Activated B cell treated with CpG ODN at 0.5 μM for 24 hours (primary cell): ENCODE measurements at places on chromosomes 12 and 14.

DNA sequence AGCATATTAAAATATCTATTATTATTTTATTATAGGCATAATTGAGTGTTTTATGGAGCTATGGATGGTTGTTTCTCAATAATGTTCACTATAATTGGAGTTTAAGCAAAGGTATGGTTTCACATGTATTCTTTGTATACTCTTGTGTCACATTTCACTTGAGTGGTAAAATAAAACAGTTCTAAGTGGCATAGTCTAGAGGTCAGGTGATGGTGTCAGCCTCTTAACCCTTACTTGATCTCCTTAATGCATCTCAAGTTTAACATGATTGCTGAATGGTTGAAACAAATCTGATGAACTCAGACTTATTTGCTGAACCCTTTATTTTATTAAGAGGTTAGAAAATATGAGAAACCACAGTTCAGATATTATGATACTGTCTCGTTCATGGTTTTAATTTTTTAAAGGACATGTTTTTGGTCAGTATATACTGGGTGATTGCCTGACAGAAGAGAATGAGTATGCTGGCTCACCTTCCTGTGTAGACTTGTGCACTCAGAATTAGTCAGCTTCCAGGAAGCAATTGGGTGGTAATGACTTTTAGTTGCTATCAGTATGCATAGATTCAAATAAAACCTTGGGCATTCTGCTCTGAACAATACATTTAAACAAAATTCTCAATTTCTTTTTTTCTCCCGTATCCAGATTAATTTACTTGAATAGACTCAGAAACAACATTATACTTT is 464.6 kb downstream of the PCNX1 start:
- H3K36me3 ChIP-seq = peaks cover 14% of the 10 kb centered on the region
- H3K4me1 ChIP-seq = peaks cover 42% of the 10 kb centered on the region
- H3K27me3 ChIP-seq = no peaks in the 10 kb centered on the region

- DNase-seq = no peak
- no peak overlapping the region for H3K4me3 ChIP-seq
- H3K27ac ChIP-seq = no peak overlapping the region
- H3K36me3 ChIP-seq = no peaks in the 10 kb centered on the region
Measured at GRCh38 chr12:51749206-51749985, 99.1 kb downstream of the FIGNL2 start.

DNA sequence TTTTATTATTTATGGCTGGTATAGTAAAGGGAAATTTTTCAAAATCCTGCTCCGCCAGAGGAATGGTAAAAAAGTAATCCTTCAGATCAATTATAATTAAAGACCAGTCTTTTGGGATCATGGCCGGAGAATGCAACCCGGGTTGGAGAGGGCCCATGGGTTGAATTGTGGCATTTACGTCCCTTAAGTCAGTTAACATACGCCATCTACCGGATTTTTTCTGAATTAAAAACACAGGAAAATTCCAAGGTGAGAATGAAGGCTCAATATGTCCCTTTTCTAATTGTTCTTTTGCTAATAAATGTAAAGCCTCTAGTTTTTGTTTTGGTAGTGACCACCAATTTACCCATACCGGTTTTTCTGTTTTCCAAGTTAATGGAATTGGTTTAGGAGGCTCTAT is 602.8 kb downstream of the ALG10 start:
- no peak overlapping the region for H3K4me3 ChIP-seq
- DNase-seq = no peak
- H3K4me1 ChIP-seq = no peaks in the 10 kb centered on the region
- H3K27me3 ChIP-seq = no peaks in the 10 kb centered on the region
- no peak overlapping the region for H3K27ac ChIP-seq

GRCh38 chr14:75268633-75269550 is 9.7 kb upstream of the FOS start:
- H3K27me3 ChIP-seq = peaks cover 1% of the 10 kb centered on the region
- H3K4me3 ChIP-seq = no peak overlapping the region
- no peaks in the 10 kb centered on the region for H3K36me3 ChIP-seq
- DNase-seq = no peak
- peaks cover 11% of the 10 kb centered on the region for H3K4me1 ChIP-seq
- H3K27ac ChIP-seq = no peak overlapping the region

- no peak overlapping the region for H3K27ac ChIP-seq
- H3K4me1 ChIP-seq = peaks cover 4% of the 10 kb centered on the region
- H3K4me3 ChIP-seq = no peak overlapping the region
- H3K36me3 ChIP-seq = no peaks in the 10 kb centered on the region
Measured at GRCh38 chr14:104091061-104091926, 5.8 kb downstream of the ASPG start.

DNA sequence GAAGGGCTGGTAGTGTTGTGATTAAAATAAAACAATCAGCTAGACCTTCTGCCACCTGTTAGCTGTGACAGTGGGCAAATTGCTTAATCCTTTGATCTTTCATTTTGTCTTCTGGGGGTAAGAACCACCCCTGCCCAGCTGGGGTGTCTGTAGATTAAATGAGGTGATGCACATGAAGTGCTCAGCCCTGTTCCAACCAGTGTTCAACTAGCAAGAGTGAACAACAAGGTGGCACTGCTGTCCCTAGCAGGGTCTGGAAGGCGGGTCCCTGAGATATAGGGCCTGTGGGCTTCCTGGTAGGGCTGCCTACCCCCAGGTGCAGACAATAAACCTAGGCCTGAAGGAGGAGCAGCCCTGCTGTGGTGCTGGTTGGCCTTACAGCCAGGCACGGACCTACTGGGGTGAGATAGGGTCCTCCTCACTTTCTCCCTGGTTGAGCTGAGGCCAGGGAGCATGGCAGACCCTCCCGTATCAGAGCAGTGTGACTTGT is 60.6 kb downstream of the ARL6IP4 start:
- no peak for DNase-seq
- H3K27ac ChIP-seq = no peak overlapping the region

DNA sequence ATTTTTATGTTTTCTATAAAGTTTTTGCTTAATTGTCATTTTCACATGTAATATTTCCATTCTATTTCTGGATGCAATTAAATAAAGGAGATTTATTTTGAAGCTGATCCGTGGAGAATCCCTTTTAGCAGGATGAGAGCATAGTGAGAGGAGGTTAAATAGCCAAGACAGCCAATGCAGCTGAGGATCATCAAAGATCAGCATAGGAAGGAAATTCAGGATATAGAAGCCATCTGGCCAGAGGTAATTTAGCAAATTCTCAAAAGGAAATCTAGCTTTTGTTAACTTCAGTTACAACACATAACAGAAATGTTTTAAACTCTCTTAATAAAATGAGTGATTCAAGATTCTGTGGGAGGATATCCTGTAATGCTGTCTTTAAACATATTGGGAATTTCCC is 122.8 kb upstream of the PDE3A start:
- H3K4me1 ChIP-seq = no peaks in the 10 kb centered on the region
- no peaks in the 10 kb centered on the region for H3K27me3 ChIP-seq
- H3K36me3 ChIP-seq = no peaks in the 10 kb centered on the region
- no peak for DNase-seq
- H3K27ac ChIP-seq = no peak overlapping the region
- H3K4me3 ChIP-seq = no peak overlapping the region

DNA sequence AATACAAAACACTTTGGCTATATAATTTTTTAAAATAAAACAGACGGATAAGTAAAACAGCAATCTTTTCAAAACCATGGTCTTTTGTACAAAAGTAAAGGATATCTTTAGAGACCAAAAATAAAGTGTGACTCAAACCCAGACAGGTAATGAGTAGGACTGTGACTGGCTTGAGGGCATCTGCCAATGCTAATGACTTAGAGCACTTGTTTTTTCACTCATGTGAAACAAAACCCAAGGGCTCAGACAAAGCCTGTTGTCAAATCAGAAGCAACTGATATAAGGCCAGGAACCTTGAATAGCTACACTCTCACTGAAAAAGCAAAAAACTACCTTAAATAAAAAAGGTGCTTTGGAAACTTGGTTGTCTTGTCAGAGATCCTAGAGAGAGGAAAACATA is 357.4 kb downstream of the TMEM117 start:
- H3K27me3 ChIP-seq = no peaks in the 10 kb centered on the region
- no peak for DNase-seq
- no peak overlapping the region for H3K27ac ChIP-seq
- H3K36me3 ChIP-seq = no peaks in the 10 kb centered on the region
- H3K4me1 ChIP-seq = no peaks in the 10 kb centered on the region

- peaks cover 18% of the 10 kb centered on the region for H3K4me1 ChIP-seq
- no peaks in the 10 kb centered on the region for H3K27me3 ChIP-seq
- no peak for DNase-seq
- no peaks in the 10 kb centered on the region for H3K36me3 ChIP-seq
- H3K27ac ChIP-seq = no peak overlapping the region
- H3K4me3 ChIP-seq = no peak overlapping the region
Measured at GRCh38 chr14:75486318-75486717, 36.0 kb upstream of the BATF start.

- H3K4me1 ChIP-seq = no peaks in the 10 kb centered on the region
- DNase-seq = no peak
- no peaks in the 10 kb centered on the region for H3K36me3 ChIP-seq
Measured at GRCh38 chr14:104361101-104361591, 218.4 kb upstream of the C14orf180 start.

DNA sequence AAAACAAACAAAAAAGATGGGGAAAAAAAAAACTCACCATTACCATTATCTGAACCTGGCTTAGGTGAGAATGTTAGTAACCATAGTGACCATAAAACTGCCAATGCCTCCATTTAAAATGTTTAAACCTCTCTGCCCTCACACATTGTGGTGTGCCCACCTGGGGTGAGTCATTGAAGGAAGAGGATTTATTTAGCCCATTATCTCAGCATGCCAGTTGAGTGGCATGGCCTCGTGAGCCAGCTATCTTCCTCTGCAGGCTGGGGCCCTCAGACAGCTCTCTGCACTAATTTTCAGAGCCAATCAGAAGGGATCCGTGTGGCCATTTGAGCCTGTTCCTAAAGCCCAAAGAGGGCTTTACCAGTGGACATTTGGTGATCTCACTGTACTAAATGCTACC is 81.8 kb upstream of the CCDC198 start:
- peaks cover 2% of the 10 kb centered on the region for H3K27me3 ChIP-seq
- H3K36me3 ChIP-seq = no peaks in the 10 kb centered on the region
- H3K4me3 ChIP-seq = no peak overlapping the region
- no peak overlapping the region for H3K27ac ChIP-seq
- no peaks in the 10 kb centered on the region for H3K4me1 ChIP-seq

GRCh38 chr14:33455654-33456345 is 495.1 kb downstream of the EGLN3 start:
- no peak overlapping the region for H3K4me3 ChIP-seq
- no peaks in the 10 kb centered on the region for H3K36me3 ChIP-seq
- H3K27ac ChIP-seq = no peak overlapping the region
- peaks cover 2% of the 10 kb centered on the region for H3K4me1 ChIP-seq
- DNase-seq = no peak

DNA sequence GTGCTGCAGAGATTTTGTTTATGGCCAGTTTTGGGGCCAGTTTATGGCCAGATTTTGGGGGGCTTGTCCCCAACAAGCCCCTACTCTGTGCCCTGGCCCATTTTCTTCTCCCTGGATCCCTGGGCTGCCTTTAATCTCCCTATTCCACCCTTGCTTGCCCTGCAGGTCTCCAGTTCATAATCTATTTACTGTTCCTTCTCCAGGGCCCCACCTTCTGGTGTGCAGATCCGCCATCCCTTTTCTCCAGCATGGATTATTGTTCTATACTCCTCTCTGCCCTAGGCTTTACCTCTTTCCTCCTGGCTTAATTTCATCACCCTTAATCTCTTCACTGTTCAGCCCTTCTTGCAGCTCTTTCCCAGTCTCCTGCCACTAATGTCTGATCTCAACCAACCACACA is 26.0 kb upstream of the NUDT4 start:
- H3K4me1 ChIP-seq = no peaks in the 10 kb centered on the region
- no peaks in the 10 kb centered on the region for H3K27me3 ChIP-seq
- no peaks in the 10 kb centered on the region for H3K36me3 ChIP-seq
- no peak overlapping the region for H3K27ac ChIP-seq
- DNase-seq = no peak

GRCh38 chr12:116153983-116154382 is 123.5 kb downstream of the MED13L start:
- H3K4me3 ChIP-seq = no peak overlapping the region
- H3K36me3 ChIP-seq = no peaks in the 10 kb centered on the region
- H3K27me3 ChIP-seq = no peaks in the 10 kb centered on the region
- H3K4me1 ChIP-seq = peaks cover 75% of the 10 kb centered on the region
- DNase-seq = no peak
- no peak overlapping the region for H3K27ac ChIP-seq

DNA sequence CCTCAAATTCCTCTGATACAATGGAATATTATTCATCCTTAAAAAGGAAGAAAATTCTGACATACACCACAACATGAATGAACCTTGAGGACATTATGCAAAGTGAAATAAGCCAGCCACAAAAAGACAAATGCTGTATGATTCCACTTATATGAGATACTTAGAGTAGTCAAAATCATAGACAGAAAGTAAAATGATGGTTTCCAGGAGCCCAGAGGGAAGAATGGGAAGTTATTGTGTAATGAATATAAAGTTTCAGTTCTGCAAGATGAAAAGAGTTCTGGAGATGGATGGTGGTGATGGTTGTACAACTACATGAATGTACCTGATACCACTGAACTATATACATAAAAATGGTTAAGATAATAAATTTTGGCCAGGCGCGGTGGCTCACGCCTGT is 18.3 kb downstream of the VWF start:
- no peaks in the 10 kb centered on the region for H3K36me3 ChIP-seq
- H3K27ac ChIP-seq = no peak overlapping the region
- no peak overlapping the region for H3K4me3 ChIP-seq
- no peak for DNase-seq
- H3K27me3 ChIP-seq = peaks cover under 1% of the 10 kb centered on the region
- H3K4me1 ChIP-seq = peaks cover 4% of the 10 kb centered on the region

GRCh38 chr14:61696753-61697318 is 1.5 kb downstream of the HIF1A start:
- H3K4me1 ChIP-seq = peaks cover 52% of the 10 kb centered on the region
- no peaks in the 10 kb centered on the region for H3K27me3 ChIP-seq
- no peak for DNase-seq
- peak overlapping the region; percentile 95 for H3K27ac ChIP-seq
- H3K4me3 ChIP-seq = peak overlapping the region; percentile 97

DNA sequence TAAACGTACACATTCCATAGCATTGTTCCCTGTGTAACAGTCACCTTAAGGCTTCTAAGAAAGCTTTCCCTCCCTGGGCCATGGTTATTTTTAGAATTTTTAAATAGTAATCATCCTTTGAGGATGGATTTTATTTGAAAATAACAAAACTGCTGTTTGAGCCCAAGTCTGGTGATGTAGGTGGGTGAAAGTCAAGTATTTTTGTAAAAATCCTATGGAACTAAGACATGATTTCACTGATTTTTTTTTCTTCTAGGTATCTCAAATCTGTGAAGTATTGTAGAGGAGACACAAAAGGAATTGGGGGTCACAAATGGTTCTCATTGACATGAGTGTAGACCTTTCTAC is 1.4 kb downstream of the ISCU start:
- DNase-seq = no peak
- H3K27ac ChIP-seq = peak overlapping the region; percentile 90
- peaks cover 75% of the 10 kb centered on the region for H3K4me1 ChIP-seq
- H3K4me3 ChIP-seq = peak overlapping the region; percentile 100
